Stimulated activated CD4-positive, alpha-beta T cell treated with anti-CD3 and anti-CD28 coated beads, TNF-alpha, amount 100 ng/mL, for 48 hours (primary cell): ENCODE measurements at places on chromosomes 13 and 19.

- DNase-seq, result no peak
Measured at GRCh38 chr19:58203814-58204475, 21.1 kb downstream of the ZNF274 start.

- DNase-seq, result no peak
Measured at GRCh38 chr19:18021121-18021755, 13.3 kb downstream of the ARRDC2 start.

DNA sequence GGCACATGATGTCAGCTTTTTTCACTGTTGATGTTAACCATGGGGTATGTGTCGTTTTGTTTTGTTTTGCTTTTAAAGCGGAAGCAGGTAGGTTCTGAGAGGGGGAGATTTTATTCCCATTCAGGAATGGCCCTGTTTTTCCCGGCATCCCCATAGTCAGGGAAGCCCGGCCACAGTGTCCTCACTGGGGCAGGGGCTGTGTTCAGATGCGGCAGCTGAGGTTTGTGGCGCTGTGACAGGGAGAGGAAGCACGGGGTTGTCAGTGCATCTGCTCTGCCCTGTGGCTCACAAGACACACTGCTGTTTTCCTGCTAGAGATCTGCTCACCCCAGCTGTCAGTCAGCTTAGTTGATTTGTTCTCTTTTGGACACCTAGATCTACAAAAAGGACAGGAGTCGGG, 27.6 kb downstream of the ANKRD27 start:
- no peak for DNase-seq

DNA sequence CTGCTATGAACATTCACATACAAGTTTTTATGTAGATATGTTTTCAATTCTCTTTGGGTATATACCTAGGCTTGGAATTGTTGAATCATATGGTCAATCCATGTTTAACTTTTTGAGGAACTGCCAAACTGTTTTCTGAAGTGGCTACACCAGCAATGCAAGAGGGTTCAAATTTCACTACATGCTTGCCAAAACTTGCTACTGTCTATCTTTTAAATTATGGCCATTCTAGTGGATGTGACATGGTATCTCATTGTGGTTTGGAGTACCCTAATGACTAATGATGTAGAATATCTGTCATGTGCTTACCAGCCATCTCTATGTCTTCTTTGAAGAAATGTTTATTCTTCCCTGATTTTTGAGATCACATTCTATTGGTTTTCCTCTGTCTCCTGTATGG, 860.3 kb downstream of the DIAPH3 start:
- DNase-seq, result no peak

DNA sequence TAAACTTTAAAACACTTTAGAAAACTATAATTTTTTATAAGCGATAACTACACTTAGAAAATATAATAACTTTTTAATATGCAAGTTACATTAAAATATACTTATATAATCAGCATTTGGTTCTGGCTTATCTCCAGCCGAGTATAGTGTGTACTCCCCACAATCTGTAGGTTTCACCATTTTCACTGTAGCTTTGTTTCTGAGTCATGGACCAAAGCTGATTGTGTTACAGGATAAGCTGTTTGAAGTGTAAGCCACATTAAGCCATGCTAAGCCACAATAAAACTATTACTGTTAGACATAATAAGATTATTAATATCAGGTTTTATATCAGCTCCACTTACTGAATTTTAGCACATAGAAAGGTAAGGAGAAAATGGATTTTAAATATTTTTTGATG, 43.8 kb downstream of the CCDC122 start:
- DNase-seq, result no peak

GRCh38 chr13:47719164-47719563, 281.9 kb downstream of the SUCLA2 start:
- DNase-seq, result no peak

DNA sequence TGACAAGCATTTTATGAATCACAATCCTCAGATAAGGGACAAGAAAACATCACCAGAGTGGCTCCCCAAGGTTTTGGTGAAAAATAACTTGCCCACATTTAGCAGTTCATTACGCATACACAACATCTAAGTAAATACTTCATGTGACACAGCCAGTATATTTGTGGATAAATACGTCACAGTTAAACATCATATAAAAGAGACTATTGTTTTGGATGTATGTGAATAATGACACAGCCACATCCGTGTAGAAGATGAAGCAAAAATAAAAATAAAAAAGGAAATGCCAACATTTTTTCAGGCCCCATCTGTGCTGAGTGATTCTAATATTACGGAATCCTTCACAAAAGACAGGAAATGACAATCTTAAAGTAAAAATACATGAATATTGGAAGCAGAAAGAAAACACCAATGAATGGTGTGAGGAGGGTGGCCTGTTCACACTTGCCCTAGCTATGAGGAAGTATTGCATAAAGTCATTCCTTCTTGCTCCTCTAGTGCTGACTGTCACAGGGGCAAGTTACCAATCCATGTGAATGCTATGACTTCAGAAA, 457.1 kb downstream of the KLF12 start:
- no peak for DNase-seq

- DNase-seq, result no peak
Measured at GRCh38 chr19:19475849-19476828, 39.2 kb downstream of the TSSK6 start.

- DNase-seq, result no peak
Measured at GRCh38 chr13:102606537-102607309, 9.9 kb downstream of the TPP2 start.

DNA sequence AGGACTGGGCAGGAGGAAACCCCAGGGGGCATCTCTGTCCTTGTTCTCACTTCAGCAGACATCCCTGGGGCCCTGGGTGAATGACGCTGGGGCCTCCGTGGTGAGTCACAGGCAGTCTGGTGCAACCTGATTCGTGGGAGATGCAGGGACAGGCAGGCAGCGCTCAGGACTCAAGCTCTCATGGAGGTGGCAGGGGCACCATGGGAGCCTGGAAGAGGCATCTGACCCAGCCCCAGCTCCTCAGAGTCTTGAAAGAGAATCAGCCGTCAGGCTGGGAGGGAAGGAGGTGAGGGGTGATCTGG, 14.0 kb upstream of the PTOV1 start:
- no peak for DNase-seq

GRCh38 chr19:10533646-10534386, 9.9 kb upstream of the ATG4D start:
- no peak for DNase-seq

- DNase-seq, result no peak
Measured at GRCh38 chr19:10422046-10422461, 1.7 kb downstream of the PDE4A start.

DNA sequence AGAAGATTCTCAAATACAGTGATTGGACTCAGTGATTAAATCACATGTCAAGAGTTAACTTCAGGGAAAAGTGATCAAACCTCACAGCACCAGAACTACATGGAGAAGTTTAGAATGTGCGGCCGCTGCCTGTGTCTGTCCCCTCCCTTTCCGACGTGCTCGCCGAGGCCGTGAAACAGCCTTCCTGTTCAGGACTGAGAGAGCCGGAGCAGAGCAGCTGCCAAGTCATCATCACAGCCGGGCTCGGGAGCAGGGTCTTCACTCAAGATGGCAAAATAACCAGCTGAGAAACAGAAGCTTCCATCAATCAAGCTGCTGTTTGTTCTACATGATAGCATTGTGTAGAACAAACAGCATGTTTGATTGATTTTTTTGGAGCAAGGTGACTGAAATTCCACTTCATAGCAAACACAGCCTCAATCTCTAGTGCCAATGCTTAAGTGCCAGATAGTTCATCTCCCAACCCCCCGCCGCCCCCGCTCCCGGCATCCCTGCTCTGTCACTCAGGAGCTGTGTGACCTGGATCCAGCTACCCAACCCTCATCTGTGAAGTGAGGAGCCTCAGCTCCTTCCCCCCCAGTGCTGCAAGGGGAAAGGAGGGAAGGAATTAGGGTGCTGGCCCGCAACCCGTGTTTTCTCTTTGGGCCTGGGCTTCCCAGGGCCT, 70.6 kb downstream of the HSPH1 start:
- DNase-seq, result no peak

GRCh38 chr13:31761951-31762350, 22.6 kb downstream of the RXFP2 start:
- no peak for DNase-seq

GRCh38 chr19:2271234-2272103, 10.5 kb downstream of the PEAK3 start:
- no peak for DNase-seq

DNA sequence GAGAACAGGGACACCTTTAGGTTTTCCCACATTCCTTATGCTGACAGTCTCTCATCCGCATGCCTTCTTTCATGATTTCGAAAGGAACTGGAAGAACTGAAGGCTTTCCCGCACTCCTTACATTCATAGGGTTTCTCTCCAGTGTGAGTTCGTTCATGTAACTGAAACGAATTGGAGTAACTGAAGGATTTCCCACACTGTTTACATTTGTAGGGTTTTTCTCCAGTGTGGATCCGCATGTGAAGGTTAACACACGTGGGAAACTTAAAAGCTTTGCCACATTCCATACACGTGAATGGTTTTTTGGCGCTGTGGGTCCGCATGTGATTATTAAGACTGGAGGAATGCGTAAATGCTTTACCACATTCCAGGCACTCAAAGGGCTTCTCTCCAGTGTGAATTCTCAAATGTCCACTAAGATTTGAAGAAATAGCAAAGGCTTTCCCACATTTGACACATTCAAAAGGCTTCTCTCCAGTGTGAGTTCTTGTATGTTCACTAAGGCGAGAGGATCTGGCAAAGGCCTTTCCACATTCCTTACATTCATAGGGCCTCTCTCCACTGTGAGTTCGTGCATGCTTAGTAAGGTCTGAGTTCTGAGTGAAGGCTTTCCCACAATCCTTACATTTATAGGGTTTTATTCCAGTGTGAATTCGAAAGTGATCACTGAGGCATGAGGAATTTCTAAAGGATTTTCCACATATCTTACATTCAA, 22.0 kb downstream of the ZNF266 start:
- no peak for DNase-seq

- no peak for DNase-seq
Measured at GRCh38 chr13:29551214-29551613, 44.3 kb downstream of the SLC7A1 start.

DNA sequence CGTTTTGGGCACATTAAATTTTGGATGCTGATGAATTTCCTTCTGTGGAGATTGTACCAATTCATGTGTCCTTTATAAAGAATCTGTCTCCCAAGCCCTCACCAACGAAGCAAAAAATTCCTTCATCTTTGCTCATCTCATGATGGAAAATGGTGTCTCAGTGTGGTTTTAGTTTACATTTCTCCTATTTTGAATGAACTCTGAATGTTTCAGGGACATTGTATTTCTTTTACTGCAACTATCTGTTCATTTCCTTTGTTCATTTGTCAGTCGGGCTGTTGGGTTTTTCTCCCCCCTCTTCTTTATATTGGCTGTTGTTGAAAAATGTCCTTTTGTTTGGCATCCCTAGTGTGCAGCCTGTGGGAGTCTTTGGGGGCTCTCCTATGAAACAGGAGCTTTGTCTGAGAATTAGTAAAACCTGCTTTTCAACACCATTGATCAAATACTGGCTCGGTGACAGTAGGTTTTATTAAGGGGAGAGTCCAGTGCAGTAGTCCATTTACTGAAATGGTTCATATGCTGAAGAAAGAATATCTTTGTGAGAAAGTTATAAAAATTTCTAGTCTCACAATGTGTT, 91.3 kb upstream of the C1QTNF9B start:
- DNase-seq, result no peak

GRCh38 chr13:110323172-110323891, 16.2 kb downstream of the COL4A2 start:
- no peak for DNase-seq

DNA sequence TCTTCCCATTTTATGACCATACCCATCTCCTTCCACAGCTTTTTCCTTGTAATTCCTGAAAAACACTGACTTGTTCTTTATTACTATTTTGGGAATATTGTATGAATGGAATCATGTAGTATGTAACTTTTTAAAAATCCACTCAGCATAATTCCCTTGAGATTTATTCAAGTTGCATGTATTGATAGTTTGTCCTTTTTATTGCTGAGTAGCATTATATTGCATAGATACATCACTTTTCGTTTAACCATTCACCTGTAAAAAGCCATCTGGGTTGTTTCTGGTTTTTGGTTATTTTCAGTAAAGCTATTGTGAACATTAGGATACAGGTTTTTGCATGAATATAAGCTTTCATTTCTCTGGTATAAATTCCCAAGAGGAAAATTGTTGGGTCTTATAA, 115.4 kb downstream of the GPC5 start:
- DNase-seq, result no peak

GRCh38 chr13:74288361-74288911, 154.2 kb upstream of the KLF12 start:
- DNase-seq, result no peak

DNA sequence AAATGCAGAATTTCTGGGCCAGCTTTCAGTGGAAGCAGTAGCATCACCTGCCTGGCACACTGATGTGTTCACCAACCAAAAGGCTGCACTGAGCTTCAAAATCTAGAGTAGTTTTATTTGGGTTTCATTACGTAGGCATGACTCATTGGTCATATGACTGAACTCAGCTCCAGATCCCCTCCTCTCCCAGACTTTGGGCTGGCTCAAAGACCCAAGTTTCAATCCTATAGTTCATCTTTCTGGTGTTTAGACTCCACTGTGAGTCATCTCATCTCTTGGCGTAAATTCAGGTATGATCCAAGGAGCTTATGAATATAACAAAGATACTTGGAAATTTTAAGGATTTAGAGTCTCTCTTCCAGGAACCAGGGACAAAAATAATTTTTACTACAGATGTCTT, 17.7 kb downstream of the ZMYM5 start:
- no peak for DNase-seq

- DNase-seq, result no peak
Measured at GRCh38 chr13:106052200-106052767, 483.2 kb downstream of the EFNB2 start.

GRCh38 chr19:45113628-45114027, 20.6 kb downstream of the PPP1R37 start:
- DNase-seq, result no peak

- no peak for DNase-seq
Measured at GRCh38 chr19:4362831-4363545, 19.6 kb downstream of the MPND start.

- DNase-seq, result no peak
Measured at GRCh38 chr13:88217372-88217771, 546.2 kb downstream of the SLITRK5 start.

GRCh38 chr19:14148751-14149410, 12.5 kb upstream of the ASF1B start:
- no peak for DNase-seq

DNA sequence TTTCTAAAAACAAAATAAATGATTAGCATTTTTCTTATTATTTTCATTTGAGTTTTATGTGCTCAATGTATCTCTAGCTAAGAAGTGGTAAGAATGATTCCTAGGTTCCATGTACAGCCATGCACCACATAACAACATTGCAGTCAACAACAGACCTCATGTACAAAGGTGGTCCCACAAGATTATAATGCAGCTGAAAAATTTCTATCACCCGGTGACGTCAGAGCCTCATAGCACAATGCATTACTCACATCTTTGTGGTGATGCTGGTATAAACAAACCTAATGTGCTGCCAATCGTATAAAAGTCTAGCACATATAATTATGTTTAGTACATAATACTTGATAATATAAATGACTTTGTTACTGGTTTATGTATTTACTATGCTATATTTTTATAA, 120.5 kb downstream of the SLC7A1 start:
- DNase-seq, result no peak

- no peak for DNase-seq
Measured at GRCh38 chr19:19628501-19629134, 598 bp upstream of the LPAR2 start.

- DNase-seq, result no peak
Measured at GRCh38 chr19:19324059-19324770, 3.6 kb downstream of the MAU2 start.

- peak; percentile 92 for DNase-seq
Measured at GRCh38 chr19:17303167-17303939, at the start of gene ABHD8. TSS of gene ABHD8 (minus strand) at chr19:17303425. CDS start at chr19:17301616, 1,809 bp downstream.

GRCh38 chr13:98112456-98112855, 30.4 kb upstream of the FARP1 start:
- no peak for DNase-seq
